ENCODE measurements at places on chromosomes 5 and 9.

DNA sequence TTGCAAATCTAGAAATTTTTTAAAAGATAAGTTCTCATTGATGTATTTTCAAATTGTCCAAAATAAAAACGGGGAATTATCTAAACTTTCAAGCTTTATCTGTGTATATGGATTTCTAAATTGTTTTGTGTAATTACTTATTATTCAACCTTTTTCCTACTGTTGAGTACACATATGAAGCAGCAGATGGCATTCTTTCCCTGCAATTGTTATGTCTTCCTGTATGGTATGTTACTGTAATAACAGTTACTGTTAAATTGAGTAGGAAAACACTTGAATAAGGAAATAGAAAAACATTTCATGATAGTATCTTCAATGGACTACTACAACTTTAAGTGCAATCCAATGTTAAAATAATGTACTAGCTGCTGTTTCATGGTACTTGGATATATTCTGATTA is 124.8 kb downstream of the RANBP17 start:
- no peak for DNase-seq

DNA sequence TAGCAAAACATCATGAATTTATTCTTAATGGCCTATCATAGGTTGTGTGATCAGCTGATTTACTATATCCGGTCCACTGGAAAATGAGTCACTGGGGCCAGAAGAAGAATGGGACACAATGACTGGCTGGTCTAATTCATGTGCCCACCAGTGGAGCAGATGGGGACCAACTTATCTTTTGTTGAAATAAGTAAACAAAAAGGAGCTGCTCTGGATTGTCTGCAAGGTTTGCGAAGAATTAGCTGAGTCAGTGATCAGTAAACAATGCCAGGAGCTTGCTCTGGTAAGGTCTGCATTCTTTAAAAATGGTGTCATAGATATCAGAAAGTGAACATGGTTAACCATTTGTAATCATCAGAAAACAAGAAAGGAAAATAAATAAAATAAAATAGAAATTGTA is 128.0 kb downstream of the RASEF start:
- no peak for DNase-seq

GRCh38 chr5:112534611-112535255 is 115.7 kb upstream of the EPB41L4A start:
- DNase-seq = no peak

DNA sequence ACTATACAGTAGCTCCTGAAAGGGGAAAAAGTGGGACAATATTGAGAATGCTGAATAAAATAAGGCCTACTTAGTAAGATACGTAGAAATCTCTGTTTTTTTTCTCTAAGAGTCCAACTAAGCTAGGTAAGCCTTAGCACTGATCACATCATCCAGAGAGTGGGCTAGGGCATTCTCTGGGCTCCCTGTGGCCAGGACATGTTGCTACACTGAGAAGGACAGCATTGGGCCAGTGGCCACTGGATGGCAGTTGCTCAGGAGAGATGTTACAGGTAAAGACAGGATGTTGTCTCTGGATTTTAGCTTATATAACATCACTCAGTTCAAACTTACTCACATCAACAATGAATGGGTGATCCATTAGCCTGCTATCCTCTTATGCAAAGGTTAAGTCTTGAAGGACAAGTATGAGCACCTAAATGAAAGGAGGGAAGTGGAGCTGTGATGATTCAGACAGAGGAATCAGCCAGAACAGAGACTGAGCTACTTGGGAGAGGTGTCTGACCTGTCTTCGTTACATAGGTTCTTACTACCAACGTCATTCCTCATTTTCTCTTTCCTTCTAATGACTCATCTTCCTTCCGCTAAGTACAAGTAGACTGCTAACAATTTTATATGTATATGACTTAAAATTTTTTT is 226.6 kb upstream of the ADCY2 start:
- no peak for DNase-seq

DNA sequence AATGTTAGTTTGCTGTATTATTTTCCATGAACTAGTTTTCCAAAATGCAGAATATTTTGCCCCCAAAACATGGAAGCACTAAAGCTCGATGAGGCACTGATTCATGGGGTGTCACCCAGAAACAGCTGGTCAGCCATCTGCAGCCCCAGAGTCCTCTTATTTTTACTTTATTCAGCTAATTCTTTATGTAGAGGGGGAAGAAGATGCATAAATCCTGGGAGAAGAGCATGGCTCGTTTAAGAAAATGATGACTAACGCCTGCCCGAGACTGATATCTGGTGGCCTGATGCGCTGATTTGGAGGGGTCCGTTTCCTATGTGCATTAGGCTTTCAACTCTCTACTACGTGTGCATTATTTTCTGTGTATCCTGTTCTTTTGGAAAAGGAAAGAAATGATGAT is 390.3 kb upstream of the MEF2C start:
- no peak for DNase-seq

DNA sequence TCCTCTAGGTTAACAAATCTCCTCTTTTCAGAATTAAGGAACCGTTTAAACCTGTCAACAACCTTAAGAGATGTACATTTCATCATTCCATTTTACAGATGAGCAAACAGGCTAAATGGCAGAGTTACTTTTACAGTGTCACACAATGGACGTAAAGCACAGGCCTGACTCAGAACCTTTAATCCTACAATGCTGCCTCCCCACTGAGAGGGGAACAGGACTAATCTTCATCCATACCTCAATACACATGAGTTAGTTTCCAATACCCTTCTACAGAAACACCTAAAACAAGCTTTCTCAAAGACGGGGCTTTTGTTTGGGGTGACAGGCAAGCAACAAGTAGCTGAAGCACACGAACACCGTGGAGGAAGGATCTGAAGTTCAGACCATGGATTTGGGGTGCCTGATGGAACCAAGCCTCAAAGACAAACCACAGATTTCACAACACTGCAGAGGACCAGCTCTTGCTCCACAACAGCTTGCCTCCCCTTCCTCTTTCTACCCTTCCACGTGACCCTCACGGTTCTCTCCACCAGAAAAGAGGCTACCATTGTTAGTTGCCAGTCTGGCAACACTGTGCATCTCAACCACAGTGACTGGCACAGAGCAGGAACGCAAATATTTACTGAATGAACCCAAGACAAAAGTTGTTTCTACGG is 1.8 kb downstream of the RNF130 start:
- no peak for DNase-seq

DNA sequence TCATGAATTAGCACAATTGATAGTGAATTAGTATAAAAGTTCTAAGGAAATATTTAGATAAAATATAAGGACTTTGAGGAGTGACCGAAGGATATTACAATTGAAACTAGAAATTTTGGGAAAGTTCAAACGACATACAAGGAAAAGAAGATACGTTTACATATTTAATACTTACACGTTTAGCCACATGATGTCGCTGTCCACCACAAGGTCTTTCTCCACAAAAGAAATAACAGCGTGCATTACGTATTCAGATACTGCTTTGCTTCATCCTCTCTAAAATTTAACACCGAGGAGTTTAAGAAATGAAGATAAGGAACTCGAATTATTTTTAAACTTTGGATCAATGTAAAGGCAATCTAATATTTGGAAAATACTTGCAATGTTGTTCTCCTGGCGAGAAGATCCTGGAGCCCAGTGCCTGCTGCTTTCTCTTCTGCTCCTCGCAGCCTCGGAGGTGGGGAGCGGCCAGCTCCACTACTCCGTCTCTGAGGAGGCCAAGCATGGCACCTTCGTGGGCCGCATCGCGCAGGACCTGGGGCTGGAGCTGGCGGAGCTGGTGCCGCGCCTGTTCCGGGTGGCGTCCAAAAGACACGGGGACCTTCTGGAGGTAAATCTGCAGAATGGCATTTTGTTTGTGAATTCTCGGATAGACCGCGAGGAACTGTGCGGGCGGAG is at the start of gene PCDHA3:
Gene PCDHA3, plus strand, starts transcription at position 242 of the 678 bp plus-strand sequence.
- no peak for DNase-seq

DNA sequence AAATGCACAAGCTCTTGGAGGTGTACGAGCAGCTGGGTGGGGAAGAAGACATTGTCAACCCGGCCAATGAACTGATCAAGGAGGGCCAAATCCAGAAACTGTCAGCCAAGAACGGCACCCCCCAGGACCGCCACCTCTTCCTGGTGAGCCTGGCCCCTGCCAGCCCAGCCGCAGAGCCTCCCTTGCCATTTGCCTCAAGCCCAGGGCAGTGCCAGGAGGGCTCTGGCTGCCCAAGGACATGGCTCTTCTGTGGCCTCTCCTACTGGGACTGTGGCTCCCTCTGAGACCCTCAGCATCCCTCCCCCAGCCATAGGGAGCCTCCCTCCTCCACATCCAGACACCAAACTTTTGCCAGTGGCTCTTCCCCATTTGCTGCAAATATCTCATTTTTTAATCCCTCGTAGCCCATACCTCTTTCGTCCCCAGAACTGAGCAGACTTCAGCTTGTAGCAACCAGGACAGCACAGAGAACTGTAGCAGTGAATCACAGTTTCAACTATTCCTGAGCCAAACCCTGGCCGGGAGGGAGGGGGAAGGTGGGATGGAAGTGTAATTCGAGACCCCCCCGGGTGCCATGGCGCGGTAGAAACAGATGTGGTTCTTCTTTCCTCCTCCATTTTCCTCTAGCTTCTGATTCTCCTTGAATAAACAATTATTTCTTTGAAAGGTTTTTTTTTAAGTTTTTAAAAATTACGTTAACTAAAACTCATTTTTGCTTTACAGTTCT is 44.5 kb upstream of the SUSD3 start:
- no peak for DNase-seq

- no peak for DNase-seq
These were observed 102.2 kb upstream of the IER5L start for GRCh38 chr9:129280236-129280622.

- no peak for DNase-seq
These were observed 44.2 kb downstream of the TLE4 start for GRCh38 chr9:79616013-79616412.

GRCh38 chr5:57069115-57069835 is 104.6 kb upstream of the GPBP1 start:
- no peak for DNase-seq

- DNase-seq = no peak
These were observed 169.8 kb upstream of the KCNN2 start for GRCh38 chr5:114192108-114192507.

DNA sequence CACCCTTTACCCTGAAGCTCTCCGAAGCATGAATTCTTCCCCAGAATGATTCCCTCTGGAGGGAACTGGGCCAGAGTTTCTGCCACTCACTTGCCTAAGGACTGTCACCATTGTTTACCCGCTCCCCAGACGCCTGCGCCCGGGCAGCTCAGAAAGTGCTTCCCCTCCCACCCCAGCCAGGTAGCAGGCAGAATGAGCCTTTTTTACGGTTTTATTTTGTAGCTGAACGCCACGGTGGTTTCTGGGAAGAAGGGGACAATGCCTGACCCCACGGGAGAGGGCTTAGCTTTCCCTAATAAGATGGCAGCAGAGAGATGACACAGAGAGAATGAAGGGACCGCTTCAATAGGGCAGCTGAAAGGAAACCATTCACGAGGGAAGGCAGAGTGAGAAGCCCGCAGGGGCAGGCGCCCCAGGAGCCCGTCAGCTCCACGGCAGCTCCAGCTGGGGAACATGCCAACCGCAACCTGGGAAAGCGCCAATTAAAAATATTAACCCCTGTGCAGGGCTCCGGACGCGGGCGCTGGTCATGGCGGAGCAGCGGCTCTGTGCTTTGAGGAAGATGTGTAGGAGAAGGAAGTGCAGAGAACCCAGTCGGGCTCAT is 20.4 kb upstream of the NTNG2 start:
- DNase-seq = no peak

GRCh38 chr9:120485788-120486187 is 94.2 kb downstream of the CDK5RAP2 start:
- no peak for DNase-seq

DNA sequence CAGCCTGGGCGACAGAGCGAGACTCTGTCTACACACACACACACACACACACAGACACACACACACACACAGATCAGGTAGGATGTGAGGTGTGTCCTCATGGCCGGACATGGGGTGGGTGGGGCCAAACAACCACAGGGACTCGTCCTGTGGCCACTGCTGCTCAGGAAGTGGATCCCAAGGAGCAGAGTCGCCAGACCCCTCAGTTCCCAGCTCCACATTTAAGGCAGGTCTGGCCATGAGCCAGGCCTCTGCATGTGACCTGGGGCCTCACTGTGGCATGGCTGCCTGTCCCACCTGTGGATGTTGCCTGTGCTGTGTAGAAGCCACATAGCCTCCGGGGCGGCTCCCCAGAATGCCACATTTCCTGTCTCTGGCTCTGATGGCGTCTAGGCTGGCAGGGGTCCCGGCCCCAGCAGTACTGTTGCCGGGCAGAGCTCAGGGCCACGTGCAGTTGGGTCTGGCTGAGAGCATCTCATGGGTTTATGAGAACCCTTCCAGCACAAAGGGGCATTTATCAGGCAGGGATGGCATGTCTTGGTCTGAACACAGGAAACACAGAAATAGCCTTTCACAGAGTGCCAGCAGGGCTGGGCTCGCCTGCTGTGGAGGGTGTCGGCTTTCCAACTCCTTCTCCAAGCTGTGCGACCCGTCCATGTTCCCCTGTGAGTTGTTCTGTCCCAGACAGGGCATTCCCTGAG is 9.9 kb upstream of the NINJ1 start:
- DNase-seq = no peak

DNA sequence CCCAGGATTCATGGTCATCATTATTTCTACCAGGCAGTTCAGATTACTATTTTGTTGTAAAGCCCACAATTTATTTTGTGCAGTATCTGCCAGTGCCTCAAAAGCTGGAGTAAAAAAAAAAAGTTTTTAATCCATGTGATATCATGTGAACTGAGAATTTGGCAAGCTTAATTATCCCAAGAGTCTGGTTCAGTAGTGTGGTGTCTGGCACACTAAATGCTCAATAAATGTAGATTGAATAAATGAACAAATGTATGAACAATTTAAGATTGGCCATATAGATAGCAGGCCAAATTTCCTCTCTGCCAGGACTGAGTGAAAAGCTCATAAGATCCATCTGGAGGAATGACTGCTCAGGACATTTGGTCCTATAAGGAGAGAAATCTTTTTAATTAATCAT is 533.0 kb downstream of the TLE1 start:
- no peak for DNase-seq

- no peak for DNase-seq
These were observed 44.7 kb upstream of the MYOT start for GRCh38 chr5:137822984-137823383.

DNA sequence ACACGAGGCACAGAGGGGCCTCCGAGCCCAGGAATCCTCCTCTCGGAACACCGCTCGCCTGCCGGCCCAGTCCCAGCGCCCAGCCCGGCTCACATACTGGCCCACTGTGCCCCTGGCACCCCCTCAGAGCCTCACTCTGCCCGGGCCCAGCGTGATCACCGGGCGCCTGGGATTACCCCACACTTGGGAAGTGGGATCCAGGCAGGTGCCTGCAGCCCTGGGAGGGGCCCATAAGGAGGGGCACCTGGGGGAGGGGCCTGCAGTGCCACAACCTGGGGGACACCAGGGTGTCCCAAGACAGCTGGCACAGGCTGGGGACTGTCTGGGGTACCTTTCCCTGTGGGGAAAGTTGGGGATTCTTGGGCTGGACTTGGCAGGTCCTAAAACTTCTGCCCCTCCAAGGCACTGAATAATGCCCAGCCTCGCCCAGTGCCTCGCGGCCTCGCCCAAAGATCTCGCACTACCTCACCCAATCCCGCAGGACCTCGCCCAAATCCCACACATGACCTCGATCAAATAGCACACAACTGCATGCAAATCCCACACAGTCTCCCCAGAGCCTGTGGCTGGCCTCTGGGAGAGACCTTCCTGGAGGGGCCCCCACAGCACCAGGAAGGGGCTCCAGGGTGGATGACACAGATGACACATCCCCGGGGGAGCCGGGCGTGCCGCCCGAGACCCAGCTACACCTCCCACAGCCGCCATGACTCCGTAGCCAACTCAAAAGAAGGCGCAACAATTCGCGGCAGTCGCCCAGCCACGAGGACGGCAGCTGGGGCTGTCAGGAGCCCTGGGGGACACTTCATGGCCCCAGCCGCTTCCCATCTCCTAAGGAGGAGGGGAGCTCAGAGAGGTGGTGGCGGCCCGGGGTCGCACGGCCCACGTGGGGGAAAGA is 13.7 kb downstream of the NOTCH1 start:
- DNase-seq = no peak

All from 8988T (cell line).